ENCODE measurements at places on chromosomes 4 and X. TPM values are rescaled to one million over a fixed set of nuclear protein-coding genes. Genes with fewer than 3 reads are reported as not detected.

RAB9B gene
- 0.59 TPM for total RNA-seq

EFHC2 gene
- total RNA-seq, result 2.5 TPM

FAM236A gene
- not detected for total RNA-seq

DCHS2 gene
- 0.53 TPM for total RNA-seq

TMSB15A gene
- total RNA-seq, result 1.8 TPM

VBP1 gene
- total RNA-seq, result 32.2 TPM

USP53 gene
- total RNA-seq, result 45.8 TPM

FBXO8 gene
- total RNA-seq, result 39.1 TPM

CETN2 gene
- 33.2 TPM for total RNA-seq

DRD5 gene
- total RNA-seq, result not detected

PF4V1 gene
- total RNA-seq, result not detected

- no peak for DNase-seq
Measured at GRCh38 chr4:3598695-3599227, 66.5 kb upstream of the LRPAP1 start.

- peak; percentile 47 for DNase-seq
Measured at GRCh38 chrX:119991005-119991787, 47.6 kb upstream of the NKAP start.

GRCh38 chr4:2363056-2363721 is 55.3 kb downstream of the ZFYVE28 start:
- DNase-seq, result peak; percentile 47

DNA sequence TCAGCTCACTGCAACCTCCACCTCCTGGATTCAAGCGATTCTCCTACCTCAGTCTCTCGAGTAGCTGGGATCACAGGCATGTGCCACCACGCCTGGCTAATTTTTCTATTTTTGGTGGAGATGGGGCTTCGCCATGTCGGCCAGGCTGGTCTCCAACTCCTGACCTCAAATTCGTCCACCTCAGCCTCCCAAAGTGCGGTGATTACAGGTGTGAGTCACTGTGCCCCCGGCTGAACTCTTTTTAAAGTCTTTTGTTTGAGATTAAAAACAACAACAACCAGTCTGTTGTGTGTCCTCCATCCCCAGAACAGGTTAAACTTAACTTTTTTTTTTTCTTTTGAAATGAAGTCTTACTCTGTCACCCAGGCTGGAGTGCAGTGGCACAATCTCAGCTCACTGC is 36.3 kb upstream of the RBPJ start:
- no peak for DNase-seq

DNA sequence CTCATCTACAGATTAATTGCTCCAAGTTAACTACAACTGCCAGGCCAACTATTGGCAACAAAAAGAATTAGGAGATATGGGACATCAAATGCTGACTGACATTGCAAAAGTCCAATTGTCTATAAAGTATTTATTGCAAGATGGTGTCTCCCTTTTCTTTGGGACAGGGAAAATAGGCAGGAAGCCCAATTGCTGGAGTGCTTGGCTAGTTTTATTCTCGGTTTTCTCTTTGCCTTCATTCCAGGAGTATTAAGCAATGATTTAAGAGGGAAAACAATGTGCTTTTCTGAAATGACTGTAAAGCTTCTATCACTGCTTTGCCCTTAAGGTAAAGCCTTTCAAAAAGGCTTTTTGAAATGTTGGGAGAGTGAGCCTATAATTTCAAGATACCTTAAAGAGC is 62.8 kb upstream of the DIAPH2 start:
- no peak for DNase-seq

DNA sequence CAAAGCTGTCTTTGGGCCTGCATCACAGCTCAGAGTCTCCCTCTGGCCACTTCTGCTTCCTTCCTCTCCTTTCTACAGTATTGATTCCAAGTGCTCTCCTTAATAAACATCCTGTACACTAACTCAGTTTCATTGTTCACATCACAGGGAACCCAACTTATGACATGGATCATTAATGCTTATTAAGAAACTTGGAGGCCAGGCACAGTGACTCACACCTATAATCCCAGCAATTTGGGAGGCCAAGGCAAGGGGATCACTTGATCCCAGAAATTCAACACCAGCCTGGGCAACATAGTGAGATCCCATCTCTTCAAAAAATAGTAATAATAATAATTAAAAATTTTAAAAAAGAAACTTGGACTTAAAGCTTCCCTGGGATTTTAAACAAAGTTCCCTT is 89.2 kb upstream of the EFHC2 start:
- no peak for DNase-seq

- no peak for DNase-seq
Measured at GRCh38 chr4:89800012-89800516, 36.9 kb downstream of the SNCA start.

DNA sequence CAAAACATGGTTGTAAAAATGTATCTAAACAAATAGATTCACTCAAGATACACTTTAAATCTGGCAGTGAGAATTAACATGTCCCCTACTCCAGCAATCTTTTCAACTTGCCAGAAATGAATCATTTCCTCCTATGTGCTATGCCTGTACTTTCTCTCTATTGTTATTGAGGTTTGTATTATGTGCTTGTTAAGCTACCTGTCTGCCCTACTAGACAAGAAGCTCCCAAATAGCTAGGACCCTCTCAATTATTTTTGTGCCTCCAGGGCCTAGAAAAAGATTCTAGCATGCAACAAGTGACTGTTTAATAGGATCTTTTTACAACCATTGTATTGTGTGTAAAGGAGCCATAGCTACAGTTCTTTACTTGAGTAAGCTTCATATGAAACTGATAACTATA is 3.5 kb upstream of the SAP30 start:
- no peak for DNase-seq

DNA sequence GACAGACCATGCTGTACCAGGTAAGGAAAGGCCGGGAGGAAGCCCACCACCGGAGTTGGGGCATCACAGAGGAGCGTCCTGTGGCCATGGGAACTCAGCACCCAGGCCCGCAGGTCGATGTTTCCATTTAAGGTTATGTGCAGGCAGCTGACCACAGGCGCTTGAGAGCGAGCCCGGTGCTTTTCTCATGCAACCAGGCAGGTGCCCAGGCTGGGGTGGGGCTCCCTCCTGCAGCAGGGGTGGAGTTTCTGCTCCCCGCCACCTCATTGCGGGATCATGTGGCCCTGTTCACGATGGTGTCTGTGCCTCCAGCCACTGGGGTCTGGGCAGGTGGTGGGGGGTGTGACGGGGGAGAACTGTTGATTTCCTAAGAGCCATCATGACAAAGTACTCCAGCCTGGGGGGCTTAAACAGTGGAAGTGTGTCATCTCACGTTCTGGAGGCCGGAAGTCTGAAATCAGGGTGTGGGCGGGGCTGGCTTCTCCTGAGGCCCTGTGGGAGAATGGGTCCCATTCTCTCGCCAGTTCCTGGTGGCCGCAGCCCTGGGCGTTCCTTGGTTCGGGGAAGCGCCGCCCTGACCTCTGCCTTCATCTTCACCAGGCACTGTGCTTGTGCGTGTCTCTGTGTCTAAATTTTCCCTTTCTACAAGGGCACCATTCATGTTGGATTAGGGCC is 60.9 kb downstream of the CPZ start:
- DNase-seq, result no peak

DNA sequence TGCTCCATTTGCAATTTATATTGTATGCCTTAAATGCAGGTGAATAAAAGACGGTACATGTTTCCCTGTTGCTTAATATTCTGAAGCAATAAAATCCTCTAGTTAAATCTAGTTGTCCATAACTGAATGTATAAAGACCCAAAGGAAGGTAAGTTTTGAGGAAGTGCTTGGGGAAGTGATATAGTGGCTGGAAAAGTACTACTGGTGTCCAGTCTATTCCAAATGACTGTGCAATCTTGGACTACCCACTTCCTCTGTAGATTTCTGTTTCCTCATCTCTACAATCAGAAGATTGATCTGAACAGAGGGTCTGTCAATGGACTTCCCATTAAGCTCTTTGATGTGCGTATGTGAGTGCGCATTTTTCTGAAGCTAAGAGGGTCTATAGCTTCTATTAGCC is 17.0 kb downstream of the SNCA start:
- no peak for DNase-seq

DNA sequence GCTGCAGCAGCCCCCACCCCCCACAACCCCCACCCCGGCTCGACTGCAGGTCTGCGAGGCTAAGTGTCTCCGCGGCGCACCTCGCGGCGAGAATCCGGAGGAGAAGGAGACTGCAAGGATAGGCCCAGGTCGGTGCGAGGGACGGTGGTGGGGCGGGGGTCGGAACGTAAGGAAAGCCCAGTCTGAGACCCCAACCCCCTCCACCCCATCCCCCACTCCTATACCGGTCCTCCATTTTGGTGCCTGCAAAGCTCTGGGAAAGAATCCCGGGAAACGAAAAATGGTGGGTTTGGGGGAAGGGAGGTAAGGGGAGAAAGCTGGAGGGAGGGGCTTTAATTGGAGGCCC is 614 bp downstream of the BEX3 start:
- no peak for DNase-seq

DNA sequence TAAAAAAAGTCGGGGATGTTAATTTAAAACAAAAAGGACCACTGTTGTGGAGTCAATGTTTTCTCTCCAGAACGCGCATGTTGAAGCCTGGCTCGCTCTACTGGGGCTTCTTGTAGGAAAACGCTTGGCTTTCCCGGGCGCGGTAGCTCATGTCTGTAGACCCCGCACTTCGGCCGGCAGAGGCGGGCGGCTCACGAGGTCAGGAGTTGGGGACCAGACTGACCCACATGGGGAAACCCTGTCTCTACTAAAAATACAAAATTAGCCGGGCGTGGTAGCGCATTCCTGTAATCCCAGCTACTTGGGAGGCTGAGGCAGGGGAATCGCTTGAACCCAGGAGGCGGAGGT is 15.6 kb downstream of the NELFA start:
- no peak for DNase-seq

- no peak for DNase-seq
Measured at GRCh38 chr4:136893573-136893972, 638.7 kb downstream of the PCDH18 start.

DNA sequence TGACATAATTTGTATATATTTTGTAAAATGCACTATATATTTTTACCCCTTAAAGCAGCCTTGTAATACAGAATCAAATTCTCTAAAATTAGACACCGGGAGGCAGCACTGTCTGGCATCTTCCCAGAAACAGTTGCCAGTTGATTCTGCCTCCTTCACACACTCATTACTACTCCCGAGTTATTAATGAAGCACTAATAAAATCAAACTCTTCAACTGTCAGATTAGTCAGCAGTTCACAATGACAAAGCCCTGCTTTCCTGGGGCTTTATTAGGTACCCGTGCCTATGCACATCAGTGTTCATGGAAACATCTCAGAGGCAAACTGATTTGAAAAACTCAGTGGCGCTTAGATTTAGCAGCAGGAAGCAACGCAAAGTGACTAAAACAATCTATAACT is 103.5 kb upstream of the VEGFC start:
- no peak for DNase-seq

GRCh38 chr4:47488706-47489105 is 3.6 kb downstream of the ATP10D start:
- DNase-seq, result no peak

DNA sequence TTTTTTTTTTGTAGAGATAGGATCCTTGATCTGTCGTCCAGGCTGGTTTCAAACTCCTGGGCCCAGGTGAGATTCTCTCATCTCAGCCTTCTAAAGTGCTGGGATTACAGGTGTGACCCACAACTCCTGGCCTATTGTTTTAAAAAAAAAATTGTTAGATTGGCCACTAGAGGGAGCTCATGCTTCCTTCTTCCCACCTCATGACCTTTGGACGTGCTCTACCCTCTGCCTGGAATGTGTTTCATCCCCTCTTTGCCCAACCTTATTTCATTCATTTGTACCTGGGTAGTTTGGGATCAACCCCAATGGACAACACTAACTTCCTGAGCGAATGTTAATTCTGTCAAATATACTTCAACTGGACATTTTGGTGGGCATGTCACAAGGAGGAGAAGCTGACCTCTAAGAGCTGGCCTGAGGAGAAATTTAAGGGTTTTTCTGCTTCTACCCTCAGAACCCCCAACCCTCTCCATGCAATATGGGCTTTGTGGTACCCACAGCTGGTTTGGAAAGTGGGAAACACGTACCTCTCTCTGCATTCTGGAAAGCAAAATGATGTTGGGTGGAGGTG is 6.4 kb downstream of the PPEF2 start:
- DNase-seq, result no peak

GRCh38 chr4:1721666-1722550 is 587 bp downstream of the TACC3 start:
- DNase-seq, result peak; percentile 51

GRCh38 chrX:82757614-82758013 is 750.5 kb upstream of the POU3F4 start:
- no peak for DNase-seq

DNA sequence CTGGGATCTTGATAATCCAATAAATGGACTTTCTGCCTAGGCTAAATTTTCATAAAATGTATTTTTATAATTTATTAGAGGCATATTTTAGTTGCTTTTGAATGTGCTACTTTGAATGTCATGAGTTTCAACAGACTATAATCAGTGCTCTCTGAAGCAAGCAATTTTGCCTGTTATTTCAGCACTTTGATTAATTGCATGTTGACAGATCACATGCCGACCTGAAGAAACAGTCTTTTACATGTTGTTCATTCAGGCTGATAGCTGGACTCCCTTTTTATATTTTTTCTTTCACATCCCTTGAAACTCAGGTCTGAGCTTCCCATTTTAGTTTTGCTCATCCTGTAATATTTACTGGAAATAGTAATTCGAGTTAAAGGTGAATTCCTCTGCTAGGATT is 341.0 kb downstream of the NAP1L3 start:
- no peak for DNase-seq

- no peak for DNase-seq
Measured at GRCh38 chr4:7105276-7105675, 37.4 kb upstream of the GRPEL1 start.

GRCh38 chr4:94516067-94516466 is 64.3 kb downstream of the PDLIM5 start:
- DNase-seq, result no peak

- DNase-seq, result no peak
Measured at GRCh38 chr4:71004281-71004851, 10.9 kb downstream of the DCK start.

DNA sequence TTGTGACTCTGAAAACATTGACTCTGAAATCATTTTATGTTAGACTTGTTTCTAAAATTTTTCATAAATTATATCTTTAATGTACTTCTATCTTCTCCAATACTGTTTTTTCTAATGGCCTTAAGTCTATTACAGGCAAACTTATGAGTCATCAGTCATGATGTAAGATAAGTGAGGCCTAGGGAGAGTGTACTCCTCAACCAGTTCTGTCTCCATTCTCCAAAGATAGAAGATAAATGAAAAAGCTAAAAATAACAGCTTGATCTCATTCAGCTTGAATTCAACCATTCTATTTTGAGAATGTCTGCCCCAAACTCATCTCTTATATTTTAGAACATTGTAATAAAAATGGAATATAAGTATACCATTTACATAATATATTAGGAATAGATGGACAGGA is 34.5 kb downstream of the STBD1 start:
- no peak for DNase-seq

All from lower lobe of right lung (tissue), 2 donors.